ENCODE measurements at places on chromosomes 13 and 19.

- no peak for DNase-seq
These were observed 15.4 kb upstream of the MED4 start for GRCh38 chr13:48110132-48110868.

DNA sequence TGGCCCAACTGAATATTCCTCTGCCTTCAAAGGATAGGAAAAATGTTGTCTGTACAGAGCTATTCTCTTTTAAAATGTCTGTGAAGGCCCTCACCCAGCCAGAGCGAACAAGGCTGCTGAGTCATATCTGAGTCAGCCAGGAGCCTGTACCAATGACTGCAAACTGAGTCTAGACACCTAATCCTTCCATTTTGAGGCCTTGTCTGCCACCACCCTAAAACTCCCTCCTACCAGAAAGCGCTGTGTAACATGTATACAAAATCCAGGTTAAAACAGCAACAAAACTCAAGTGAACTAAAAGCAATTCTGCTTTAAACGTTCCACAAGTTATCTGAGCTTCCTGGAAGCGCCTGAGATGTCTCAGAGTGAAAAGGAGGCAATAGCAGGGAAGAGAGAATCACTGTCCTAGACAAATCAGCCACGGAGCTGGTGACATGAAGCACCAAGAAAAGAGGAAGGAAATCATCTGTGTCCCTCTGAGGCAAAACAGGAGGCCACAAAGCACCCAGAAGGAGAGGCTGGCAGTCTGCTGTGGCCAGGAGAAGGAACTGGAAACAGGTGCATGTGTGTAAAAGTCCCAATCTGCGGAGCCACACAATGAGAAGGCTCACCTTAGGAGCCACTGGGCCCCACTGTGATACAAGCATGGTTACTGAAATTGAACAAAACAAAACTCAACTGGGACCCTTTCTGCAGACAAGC, 10.2 kb downstream of the DHRS12 start:
- no peak for DNase-seq

DNA sequence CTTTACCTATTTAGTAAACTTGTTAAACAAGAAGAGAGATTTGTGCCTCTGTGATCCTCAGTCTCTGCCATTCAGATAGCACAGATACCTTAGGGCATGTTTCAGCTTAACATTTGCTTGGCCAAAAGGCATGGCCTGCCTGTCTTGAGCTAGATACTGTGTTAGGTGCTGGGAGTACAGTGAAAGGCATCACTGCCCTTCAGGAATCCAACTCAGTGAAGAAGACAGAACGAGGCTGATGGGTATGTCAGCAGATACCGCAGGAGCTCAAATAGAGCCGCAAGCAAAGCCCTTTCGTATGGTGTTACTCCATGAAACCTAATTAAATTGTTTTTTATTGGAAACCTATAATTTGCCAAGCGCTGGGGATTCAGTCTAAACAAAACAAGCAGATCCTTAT, 12.9 kb downstream of the ZNF507 start:
- DNase-seq, result no peak

- no peak for DNase-seq
These were observed 22.7 kb downstream of the EPN1 start for GRCh38 chr19:55697698-55698097.

- DNase-seq, result no peak
These were observed 26.7 kb downstream of the LATS2 start for GRCh38 chr13:21034603-21035191.

GRCh38 chr19:7927605-7928333, 1.8 kb upstream of the CTXN1 start:
- DNase-seq, result no peak

GRCh38 chr13:32883474-32883873, 132.7 kb upstream of the KL start:
- no peak for DNase-seq

GRCh38 chr19:934865-935479, 9.1 kb downstream of the ARID3A start:
- no peak for DNase-seq

GRCh38 chr13:68697551-68697950, 1410.1 kb upstream of the ATXN8OS start:
- no peak for DNase-seq
